ENCODE measurements at places on chromosomes 1 and 21.

DNA sequence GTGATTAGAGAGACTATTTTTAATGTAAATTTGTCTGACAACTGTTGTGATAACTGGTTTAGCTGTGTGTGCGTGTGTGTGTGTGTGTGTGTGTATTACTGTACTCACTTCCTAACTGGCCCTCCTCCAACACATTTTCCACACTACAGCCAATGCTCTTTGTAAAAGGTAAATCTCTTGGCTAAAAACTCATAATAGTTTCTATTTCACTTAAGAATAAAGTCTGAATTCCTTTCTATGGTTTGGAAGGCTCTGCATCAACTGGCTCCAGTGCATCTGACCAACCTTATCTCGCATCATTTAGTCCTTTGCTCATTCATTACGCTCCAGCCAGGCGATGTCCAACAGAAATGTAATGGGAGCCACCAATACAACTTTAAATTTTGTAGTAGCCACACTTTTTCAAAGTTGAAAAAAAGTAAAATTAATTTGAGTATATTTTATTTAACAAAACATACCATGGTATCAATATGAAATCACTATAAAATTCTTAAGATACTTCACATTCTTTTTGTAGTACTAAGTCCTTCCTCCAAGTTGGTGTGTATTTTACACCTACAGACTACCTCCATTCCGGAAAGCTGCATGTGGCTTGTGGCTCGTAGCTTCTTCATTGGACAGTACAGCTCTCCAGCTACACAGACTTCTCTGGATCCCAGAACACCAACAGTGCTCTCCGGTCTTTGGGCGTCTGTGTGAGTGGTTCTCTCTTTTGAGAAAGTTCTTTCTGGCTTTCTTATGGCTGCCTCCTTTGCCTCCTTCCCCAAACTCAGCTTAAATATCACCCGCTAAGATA, 68.9 kb downstream of the NRIP1 start:
- DNase-seq = peak; percentile 48

DNA sequence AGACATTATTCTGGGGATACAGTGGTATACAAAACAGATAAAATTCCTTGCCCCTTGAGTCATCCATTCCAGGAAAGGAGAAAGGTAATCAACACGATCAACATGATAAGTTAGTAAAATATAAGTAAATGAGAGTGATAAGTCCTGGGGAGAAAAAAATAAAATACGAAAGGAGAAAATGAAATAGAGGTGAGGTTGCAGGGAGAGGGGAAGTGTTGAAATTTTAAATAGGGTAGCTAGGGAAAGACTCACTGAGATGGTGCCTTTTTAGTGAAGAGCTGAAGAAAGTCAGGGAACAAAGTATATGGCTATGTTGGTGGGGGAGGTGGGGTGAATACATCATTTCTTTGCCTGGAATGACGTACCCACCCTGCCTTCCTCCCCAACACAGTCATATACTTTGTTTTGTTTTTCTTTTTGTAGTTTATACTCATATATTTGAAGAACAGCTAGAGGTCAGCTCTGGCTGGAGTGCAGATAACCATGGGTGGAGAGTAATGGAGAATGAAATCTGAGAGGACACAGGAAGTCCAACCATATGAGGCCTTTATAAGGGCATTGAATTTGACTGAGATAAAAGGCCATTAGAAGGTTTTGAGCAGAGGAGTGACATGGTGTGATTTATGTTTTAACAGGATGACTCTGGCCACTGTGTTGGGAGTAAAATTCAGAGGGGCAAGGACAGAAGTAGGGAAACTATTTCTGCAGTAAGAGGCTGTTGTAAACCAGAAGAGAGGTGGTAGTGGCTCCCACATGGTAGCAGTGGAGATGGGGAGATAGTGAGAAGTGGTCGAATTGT, 54.8 kb downstream of the OSBPL9 start:
- DNase-seq = peak; percentile 60

GRCh38 chr1:162562470-162562828, 927 bp downstream of the UAP1 start:
- peak; percentile 62 for DNase-seq

GRCh38 chr1:218364028-218364710, 19.0 kb downstream of the TGFB2 start:
- DNase-seq = no peak
